NCI-H69 (cell line): ENCODE measurements at places on chromosomes 2 and 18.

- no peak for DNase-seq
Observed at GRCh38 chr18:13151656-13152055, 66.9 kb upstream of the LDLRAD4 start.

DNA sequence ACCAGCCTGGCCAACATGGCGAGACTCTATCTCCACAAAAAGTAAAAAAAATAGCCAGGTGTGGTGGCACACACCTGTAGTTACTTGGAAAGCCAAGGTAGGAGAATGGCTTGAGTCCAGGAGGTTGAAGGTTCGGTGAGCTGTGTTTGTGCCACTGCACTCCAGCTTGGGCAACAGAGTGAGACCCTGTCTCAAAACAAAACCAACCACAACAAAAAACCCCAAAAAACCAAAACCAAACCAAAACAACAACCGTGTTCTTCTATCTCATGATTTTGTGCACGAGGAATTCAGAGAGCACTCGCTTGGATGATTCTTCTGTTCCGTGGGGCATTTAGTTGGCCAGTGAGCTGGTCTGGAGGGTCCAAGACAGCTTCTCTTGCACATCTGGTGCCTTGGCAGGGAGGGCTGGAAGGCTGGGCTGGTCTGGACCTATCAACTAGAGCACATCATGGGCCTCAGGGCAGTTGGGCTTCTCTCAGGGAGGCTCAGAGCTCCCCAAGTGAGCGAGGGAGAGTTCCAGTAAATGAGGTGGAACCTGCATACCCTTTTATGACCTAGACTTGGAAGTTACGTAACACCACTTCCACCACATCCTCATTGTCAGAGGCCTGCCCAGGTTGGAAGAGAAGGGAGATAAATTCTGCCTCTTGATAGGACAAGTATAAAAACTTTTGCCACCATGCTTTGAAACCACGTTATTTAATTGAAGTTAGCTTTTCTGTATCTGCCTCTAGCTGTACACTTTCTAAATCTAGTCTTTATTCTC lies 25.2 kb downstream of the SIX2 start:
- DNase-seq = no peak

DNA sequence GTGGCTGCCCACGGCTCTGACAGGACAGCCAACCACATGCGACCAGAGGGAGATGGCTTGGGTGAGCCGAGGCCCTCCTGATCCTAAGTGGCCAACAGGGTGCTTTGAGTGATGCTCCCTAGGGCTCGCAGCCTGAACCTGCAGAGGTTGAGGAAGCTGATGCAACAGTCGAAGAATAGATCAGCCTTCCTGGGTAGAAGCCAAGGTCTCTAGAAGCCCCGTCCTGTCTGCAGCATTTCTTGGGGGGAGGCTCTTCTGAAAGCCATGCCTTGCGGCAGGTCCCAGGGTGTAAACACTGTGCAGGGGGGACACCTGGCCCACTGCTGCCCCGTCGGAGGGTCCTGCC lies 136.4 kb downstream of the HDAC4 start:
- DNase-seq = peak; percentile 4

DNA sequence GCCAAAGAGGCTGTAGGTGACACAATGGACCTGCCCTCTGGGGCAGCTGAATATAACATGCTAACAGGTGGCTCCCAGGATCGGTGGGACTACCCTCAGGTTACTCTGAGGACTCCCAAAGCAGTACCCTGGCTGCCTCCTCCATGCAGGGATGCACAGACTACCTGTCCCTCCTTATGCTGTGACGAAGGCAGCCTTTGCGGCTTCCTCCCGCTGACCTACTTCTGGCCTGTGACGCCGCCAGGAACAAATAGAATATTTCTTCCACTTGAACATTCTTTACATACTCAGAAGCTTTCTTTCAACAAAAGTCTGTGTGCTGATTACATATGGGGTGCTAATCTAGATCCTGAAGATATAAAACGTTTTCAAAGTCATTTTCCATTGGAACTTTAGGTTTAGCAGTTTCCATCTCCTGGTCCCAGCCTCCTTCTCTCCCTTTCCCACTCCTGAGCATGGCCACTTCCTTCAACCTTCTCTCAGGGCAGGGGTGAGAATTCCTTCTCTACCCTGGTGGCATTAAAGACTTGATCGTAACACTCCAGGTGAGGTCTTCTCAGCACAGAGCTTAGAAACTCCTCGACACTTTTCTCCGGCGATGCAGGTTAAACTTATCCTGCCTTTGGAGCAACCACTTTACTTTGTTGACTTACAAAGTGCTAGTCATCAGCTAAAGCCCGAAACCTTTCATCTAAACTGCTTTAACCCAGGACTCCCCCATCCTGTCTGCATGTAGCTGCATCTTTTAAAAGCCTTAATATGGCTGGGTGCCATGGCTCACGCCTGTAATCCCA lies 58.9 kb upstream of the STK17B start:
- no peak for DNase-seq

- DNase-seq = no peak
Observed at GRCh38 chr18:25701821-25702220, 349.9 kb upstream of the ZNF521 start.

DNA sequence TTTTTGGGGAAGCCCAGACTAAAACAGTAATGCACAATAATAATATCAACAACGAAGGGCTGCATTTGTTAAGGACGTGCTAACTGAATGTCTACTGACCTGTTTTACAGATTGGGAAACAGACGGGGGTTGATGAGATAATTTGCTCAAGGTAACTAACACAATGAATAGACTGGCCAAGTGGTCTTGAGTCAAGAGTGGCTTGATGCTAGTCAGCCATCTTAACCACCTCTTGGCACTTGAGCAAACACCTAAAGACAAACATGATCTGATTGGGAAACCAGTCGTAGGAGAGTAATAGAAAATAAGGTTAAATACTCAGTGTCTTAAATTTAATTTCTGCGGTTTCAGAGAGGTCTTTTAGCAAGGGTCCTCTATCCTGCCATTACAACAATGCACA lies 14.2 kb downstream of the RHBDD1 start:
- DNase-seq = no peak

DNA sequence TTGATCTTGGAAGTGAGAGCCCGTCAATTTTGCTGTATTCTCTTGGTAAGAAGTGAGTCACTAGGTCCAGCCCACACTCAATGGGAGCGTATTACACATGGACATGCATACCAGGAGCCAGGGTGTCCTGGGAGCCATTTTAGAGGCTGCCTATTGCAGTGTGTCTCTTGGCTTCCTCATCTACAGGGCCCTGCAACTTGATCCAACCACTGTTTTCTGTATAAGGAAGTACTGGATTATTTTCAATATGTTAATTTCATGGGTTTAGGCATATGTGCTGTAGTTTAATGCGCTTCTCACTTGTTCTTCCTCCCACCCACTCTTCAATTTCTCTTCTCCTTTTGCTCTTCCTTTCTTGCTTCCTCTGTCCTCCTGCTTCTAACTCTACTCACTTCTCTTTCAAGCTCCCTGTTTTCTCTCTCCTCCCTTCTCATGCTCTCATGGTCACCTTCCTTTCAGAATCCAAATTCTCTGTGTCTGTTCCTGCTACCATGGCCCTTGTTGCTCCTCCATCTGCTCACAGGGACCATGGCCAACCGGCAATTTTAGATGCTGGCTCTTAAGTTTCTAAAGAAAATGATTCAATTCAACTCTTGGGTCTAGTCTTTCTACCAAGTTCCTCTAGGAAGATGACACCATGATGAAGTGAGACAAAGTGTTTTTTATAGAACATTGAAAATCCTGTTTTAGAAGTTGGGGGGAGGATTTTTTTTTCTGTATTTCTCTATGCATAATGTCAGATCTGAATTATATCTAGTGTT lies 152.0 kb upstream of the ZEB2 start:
- no peak for DNase-seq
